ENCODE measurements at places on chromosomes 12 and 14. TPM values are rescaled to one million over a fixed set of nuclear protein-coding genes. Genes with fewer than 3 reads are reported as not detected.

GRCh38 chr14:46048127-46048526 lies 603.5 kb downstream of the RPL10L start:
- DNase-seq, result no peak

GRCh38 chr12:25054783-25055144 lies 105.9 kb upstream of the BCAT1 start:
- DNase-seq, result no peak

DNA sequence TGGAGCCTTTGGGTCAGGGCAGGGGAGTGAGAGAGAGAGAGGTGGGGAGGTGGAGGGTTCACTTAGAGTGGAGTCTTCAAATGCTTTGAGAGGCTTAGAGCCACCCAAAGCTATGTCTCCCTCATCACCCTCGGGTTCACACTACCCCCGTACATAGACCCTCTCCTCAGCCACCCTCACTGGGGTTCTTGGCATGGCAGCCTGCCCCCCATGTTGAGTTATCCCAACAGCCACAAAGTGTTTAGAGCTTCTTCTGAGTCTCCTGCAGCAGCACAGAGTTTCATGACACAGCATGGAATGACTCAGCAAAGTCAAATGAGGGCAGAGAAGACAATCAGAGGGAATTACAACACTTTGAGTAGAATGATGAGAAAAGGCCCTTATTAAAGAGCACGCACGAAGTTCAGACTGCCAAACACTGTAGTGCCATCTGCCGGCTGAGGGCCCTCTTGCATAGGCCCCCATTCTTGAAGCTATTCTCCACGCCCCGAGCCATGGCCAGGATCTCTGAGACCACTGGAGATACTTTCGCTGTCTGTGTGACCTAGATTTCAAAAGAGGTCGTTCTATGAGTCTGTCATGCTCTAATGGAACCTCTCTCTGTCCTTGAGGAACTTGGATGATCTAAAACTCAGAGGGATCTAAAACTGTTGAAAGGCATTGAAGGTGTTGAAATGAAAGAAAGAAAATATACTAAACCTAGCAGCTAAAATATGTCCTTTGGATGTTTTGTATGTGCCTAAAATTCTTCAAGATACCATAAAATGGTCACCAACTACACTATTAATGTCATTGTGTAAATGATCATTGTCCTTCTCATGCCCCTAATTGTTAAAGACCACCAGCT lies 221.9 kb downstream of the PELI2 start:
- DNase-seq, result peak; percentile 75

DNA sequence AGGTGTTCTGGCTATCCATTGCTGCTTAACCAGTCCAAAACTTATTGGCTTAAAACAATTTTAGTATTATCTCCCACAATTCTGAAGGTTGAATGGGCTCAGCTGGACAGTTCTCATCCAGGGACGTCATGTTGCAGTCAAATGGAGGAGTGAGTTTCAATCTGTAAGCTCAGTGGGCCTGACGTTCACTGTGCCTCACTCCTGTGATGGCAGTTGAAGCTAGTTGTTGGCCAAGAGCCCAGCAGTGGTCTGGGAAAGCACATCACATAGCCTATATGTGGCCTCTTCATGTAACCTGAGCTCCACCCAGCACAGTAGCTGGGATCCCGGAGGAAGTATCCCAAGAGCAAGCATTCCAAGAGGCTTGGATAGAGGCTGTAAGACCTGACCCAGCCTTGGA lies 40.6 kb upstream of the CDKN3 start:
- no peak for DNase-seq

The PPP1CC gene
- total RNA-seq, result 97.4 TPM

GRCh38 chr12:132873724-132874123 lies 13.7 kb downstream of the CHFR start:
- DNase-seq, result no peak

DNA sequence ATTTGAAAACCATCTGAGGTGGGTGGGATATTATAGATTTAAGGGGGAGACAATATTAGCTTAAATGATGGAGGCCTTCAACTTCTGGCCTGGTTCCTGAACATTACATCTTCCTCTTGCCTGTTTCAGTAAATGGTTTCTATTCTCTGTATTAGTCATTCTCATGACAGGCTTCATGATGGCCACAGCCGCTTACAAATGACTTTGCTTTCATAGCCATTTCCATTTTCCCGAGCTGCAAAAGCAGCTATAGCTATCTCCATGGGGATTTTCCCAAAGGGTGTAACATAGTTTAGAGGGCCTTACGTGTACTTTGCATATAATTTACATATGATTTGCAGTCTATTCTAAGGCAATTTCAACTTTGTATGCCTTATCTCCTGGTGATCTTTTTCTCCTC lies 121.8 kb downstream of the NRXN3 start:
- DNase-seq, result no peak

The SERPINA1 gene
- total RNA-seq, result 0.93 TPM

DNA sequence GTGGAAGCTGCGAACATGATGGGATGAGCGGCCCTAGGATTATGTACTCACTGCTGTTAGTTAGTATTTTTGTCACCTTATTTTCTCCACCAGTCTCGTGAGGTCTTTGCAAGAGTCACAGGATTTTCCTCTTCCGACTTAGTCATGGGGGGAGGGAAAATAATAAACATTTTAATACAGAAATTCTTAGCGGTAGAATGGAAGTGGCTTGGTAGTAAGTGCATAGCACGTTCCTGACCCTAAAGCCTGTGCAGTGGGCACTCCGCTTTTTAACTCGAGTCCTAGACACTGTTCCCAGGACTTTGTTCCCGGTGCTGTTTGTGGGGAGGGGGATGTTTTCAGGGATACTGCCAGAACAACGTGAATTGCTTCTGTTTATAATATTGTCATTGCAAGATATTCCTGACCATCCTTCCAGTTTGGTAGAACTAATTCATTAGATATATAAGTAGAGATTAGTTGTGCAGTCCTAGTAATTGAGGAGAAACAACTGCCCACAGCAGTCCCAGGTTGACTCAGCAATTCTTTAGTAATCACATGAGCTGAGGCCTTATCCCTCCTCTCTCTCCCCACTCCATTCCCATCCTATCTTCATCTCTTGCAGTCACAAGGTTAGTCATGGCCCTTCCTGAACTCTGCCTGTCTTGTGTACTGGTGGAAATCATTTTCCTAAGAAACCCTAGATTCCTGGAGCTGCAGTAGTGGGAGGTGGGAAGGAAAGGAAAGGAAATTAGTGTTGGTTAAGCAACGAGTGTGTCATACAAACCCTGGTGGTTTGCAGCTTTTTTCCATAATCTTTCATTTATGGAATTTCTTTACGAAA lies 799 bp downstream of the SLC38A6 start:
- DNase-seq, result no peak

- DNase-seq, result no peak
Measured at GRCh38 chr12:79617696-79618095, 73.1 kb downstream of the PAWR start.

GRCh38 chr12:112798048-112798760 lies 6.7 kb downstream of the RPH3A start:
- no peak for DNase-seq

Measured in lower leg skin (tissue), 4 donors.